ENCODE measurements at places on chromosomes 4 and X. TPM values are rescaled to one million over a fixed set of nuclear protein-coding genes. Genes with fewer than 3 reads are reported as not detected.

DNA sequence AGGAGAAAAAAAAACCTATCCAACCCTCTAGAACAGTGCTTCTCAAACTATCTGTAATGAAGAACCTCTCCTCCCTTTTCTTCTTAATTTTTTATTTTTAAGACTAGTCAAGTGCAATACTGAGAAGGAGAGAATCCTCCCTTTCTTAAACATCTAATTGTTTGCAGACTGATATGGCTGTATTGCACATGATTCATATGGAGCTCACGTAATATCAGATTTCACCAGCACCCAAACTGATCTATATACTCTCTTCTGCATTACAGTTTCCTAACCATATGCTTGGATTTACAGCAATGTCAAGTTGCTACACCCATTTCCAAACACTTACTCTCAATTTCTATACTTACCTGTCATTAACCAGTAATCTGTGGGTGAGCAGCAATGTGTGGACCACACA, 9.5 kb downstream of the PRMT9 start:
- DNase-seq = no peak

DNA sequence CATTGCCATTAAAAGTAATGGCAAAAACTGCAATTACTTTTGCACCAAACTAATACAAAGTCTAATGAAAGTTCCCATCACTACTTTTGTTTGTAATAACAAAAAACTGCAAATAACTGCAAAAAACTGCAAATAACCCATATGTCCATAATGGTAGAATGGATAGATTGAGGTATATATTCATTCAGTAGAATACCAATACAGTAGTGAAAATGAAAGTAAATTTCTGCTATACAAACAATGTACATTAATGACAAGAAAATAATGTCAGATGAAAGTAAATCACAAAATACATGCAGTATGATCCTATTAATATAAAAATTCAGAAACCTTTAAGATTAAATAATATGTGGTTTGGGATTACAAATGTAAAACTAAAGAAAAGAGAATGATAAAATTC, 41.3 kb upstream of the CEP135 start:
- no peak for DNase-seq

- no peak for DNase-seq
Observed at GRCh38 chr4:71709961-71710360, 73.9 kb downstream of the GC start.

DNA sequence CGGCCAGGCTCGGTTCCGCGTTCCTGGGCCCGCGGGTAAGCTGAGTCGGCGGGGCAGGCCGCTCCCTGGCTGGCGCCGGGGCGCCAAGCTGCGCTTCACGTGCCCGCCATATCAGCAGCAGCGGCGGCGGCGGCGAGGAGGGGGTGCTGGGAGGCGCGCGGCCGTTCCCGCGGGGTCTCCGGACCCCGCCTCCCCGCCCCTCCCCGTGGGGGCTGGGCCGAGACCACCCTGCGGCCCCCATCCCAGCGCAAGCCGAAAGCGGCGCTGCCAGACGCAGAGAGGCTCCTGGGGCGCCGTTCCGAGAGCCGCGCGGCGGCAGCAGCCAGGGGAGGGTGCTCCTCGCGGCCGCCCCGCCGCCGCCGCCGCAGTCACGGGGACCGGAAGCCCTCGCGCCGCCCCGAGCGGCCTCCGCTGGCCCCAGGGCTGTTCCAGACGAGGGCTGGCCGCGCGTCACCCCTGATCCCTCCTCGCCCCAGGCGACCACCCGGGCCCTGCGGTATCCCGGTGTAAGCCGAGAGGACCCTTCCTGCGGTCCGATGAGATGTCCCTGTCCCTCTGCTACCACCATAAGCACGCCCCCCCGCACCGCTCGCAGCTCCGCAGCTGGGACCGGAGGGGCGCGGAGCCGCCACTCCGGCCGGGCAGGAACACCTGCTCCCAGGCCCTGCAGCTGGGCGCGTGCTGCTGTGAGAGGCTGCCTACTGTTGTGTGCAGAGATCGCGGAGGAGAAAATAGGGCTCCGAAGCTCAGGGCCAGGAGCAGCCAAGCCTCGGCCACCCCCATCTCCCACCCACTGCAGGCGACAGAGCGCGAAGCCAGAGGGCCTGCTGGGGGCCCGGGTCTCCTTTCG, 7.5 kb upstream of the BCOR start:
- DNase-seq = peak; percentile 49

DNA sequence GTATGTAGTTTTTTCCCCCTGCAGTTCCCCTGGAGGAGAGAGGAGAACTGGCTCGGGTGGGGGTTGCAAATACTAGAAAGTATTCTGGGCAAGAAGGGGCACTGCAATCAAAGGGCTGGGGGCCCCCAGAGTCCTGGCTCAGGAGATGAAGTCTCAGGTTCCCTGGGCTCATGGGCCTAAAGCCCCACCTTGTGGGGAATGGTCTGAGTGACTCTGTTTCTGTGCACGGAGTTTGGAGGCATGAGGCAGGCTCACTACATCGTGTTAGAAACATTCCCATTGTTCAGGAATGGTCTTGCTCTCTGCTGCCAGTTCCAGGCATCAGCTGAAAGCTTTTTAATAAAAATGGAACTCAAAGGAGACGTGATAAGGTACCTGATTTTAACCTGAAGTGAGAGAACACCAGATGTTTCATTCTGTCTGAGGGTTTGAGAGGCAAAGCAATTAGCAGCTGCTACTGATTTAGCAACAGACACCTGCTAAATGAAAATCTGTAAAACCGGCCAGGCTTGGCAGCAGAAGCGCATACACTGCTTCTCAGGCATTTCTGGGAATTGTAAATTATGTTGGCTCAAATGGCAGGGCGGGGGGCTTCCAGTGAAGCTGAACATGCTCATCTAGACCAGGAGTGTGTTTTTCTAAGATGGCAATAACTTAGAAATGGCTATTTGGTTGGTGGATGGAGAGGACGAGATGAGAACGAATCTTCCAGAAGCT, 122.7 kb downstream of the TMEM164 start:
- DNase-seq = no peak

GRCh38 chrX:32894679-32895078, 316.7 kb downstream of the DMD start:
- DNase-seq = no peak

DNA sequence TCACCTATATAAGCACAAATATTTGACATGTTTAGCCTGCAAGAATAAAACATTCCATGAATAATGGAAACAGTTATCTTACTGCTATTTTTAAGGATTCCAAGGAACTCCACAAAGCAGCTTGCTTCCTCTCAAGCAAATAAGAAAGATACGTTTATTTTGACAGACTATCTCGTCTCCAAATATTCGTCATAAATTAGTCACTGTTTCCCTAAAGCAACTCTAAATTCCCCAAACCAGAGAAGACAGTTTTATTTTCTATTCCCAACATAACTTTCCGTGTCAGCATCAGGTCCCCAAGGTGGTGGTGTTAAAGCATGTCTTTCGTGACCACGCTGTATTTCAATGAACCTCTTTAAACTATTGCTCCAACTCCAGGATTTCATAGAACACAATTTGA, 24.3 kb upstream of the DKK2 start:
- no peak for DNase-seq

GRCh38 chr4:105496899-105497298, 23.0 kb upstream of the PPA2 start:
- no peak for DNase-seq

- no peak for DNase-seq
Observed at GRCh38 chr4:40187386-40187906, 9.4 kb upstream of the RHOH start.

GRCh38 chrX:136679531-136679930, 31.6 kb downstream of the CD40LG start:
- no peak for DNase-seq

DNA sequence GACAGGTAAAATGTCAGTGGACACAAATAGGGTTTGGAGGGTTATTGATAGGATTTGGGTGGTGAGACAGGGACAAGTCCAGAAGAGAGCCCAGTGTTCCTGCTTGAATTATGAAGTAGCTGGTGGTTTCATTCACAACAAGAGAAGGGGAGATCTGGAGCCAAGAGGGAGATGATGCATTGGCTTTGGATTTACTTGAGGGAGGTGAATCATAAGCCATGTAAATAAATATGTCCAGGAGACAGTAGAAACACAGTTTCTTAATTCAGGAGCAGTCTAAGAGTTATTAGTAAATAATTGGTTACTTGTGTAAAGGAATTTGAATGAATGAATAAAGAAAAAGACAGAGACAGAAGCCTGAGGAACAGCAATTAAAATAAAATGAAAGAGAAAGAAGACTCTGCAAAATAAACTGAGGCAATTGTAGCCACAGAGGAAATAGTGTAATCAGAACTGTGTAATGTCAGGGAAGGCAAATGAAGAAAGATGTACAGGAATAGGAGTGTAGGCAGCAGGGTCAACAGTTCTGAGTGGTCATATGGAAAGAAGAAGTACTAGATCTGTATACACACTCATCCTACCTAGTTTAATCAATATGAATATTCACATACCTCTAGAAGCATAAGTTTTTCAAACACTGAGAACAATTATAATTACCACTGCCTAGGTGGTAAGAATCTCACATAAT, 50.2 kb upstream of the CXCL8 start:
- DNase-seq = no peak

DNA sequence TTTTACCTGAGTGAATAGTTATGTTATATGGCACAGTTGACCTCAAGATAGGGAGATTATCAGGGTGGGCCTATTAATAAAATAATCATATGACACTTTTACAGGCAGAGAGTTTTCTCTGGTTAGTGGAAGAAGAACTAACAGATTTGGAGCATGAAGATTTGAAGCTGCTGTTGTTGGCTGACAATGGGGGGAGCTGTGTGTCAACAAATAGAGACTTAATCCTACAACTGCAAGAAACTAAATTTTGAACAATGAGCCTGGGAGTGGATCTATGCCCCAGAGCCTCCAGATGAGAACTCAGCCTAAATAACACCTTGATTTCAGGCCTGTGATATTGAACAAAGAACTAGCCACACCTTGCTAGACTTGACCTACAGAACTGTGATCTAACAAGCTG, 7.2 kb upstream of the CCSER1 start:
- DNase-seq = no peak

DNA sequence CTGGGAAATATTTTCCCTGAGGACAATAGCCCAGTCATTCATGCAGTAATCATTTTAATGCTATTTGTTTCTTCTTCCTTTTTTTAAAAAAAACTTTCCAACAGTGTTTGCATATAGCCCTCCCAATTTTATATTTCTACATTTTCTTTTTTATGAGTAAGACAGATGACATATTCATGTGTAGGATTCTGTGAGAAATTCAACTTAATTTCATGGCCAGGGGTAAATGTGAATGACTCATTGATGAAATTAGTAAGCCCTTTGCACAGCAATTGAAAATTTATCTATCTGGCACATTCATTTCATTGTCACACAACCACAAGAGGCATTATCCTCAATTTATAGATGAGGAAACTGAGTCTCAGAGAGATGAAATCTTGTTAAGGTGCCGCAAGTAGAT, 13.7 kb upstream of the SMIM20 start:
- DNase-seq = no peak

GRCh38 chrX:1507511-1508463, 29.2 kb downstream of the P2RY8 start:
- DNase-seq = peak; percentile 77

DNA sequence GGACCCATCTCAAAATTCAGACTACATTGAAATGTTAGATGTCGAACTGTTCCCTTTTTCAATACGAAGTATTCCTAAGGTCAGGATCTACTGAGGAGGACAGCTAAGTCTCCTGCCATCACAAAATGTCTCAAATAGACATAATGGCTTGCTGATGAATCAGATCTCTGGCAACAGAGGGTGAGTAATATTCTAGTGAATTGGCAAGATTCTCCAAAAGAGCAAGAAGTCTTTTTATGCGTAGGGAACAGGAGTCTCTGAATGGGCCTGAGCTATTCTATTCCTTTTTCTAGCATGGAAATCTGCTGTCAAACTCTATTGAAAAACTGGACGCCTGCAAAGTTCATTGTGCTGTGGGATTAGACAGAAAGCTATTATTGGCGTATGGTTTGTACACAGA, 145.4 kb downstream of the FNIP2 start:
- DNase-seq = no peak

DNA sequence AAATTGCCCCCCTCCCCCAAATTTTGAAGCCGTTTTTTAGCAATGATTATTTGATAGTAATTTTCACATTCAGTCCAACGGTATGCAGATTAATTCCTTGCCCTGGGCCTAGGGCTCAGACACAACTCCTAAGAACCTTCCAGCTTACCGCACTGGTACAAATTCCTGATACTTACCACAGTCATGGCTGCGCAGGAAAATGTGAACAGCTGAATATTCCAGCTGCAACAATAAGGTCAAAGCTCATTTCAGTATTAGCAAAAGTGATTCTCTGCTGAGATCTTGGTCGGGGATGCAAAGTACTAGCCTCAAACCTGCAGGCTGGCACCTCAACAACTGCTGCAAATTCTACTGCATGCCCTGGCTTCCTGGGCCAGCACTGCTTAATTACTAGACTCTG, 3.0 kb downstream of the ATP11C start:
- no peak for DNase-seq

GRCh38 chr4:11469650-11470437, 41.1 kb upstream of the HS3ST1 start:
- no peak for DNase-seq

GRCh38 chr4:15912961-15913630, 25.4 kb downstream of the FGFBP1 start:
- no peak for DNase-seq

GRCh38 chr4:152482211-152482610, 53.7 kb downstream of the FBXW7 start:
- DNase-seq = no peak

GRCh38 chrX:37993837-37994619, 12.3 kb upstream of the SYTL5 start:
- DNase-seq = no peak

DNA sequence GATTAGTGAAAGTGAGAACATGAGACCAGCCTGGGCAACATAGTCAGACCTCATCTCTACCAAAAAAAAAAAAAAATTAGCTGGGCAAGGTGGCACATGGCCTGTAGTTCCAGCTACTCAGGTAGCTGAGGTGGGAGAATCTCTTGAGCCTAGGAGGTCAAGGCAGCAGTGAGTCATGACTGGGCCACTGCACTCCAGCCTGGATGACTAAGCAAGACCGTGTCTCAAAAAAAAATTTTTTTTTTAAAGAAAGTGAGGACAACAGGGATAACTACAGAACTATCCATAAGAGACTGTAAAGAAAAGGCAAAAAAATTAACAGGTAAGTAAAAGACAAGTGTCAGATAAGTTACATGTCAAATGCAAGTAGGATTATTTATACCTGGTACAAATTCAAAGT, 13.5 kb upstream of the SPP1 start:
- no peak for DNase-seq

Gene RRH
- total RNA-seq = 0.32 TPM

Gene CHIC1
- total RNA-seq = 3.3 TPM

Gene CCDC149
- total RNA-seq = not detected

Gene GYG2
- total RNA-seq = not detected

Gene GCNA
- 4.3 TPM for total RNA-seq

Gene NHSL2
- 2.2 TPM for total RNA-seq

Gene MAGEE2
- total RNA-seq = not detected

Gene SAGE1
- total RNA-seq = not detected

Gene ALAS2
- not detected for total RNA-seq

Gene PAGE2
- not detected for total RNA-seq

Gene GALNTL6
- not detected for total RNA-seq

Gene SPON2
- 11.7 TPM for total RNA-seq

Gene SOD3
- not detected for total RNA-seq

Gene GAGE2A
- not detected for total RNA-seq

Gene SCML2
- total RNA-seq = 2.6 TPM
